ENCODE measurements at places on chromosomes 2 and 18.

- no peak for DNase-seq
These were observed 57.9 kb downstream of the SNORC start for GRCh38 chr2:232927793-232928550.

- DNase-seq = no peak
These were observed 311.3 kb downstream of the CELF4 start for GRCh38 chr18:37254236-37254754.

DNA sequence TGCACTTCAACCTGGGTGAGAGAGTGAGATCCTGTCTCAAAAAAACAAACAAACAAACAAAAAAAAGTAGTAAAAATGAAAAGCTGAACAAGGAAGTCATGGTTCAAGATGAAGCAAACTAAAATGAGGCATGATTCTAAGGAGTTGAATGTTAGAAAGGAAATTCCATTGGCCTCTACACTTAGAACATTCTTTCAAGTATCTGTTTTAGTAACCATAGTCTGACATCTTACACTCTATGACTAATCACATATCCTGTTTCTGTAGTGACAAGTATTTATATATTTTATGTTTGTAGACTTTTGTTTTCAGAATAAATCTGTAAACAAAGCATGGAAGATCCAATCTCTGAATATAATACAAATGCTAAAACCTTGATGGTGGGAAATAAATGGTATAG lies 164.1 kb downstream of the KIAA1328 start:
- DNase-seq = peak; percentile 63

DNA sequence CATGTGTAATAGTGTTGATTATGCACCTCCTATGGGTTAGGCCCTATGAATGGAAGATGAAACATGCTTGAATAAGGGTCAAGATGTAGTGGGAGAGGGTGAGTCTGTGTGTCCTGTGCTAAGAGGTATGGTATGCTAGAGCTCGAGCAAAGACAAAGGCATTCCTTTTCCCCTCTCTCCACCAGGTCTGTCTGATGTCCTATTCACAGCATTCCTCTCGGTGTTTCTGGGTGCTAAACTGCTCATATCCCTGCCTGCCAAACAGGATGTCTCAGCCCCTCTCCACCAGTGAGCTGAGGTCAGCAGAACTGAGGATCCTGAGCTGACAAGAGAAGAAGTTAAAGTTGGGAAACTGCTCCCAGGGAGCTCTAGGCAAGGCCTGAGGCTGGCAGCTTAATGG lies 344.9 kb downstream of the TSN start:
- no peak for DNase-seq

GRCh38 chr2:112923237-112923966 lies 12.4 kb downstream of the IL37 start:
- DNase-seq = no peak

- DNase-seq = no peak
These were observed 64.8 kb upstream of the CHST9 start for GRCh38 chr18:27249933-27250332.

DNA sequence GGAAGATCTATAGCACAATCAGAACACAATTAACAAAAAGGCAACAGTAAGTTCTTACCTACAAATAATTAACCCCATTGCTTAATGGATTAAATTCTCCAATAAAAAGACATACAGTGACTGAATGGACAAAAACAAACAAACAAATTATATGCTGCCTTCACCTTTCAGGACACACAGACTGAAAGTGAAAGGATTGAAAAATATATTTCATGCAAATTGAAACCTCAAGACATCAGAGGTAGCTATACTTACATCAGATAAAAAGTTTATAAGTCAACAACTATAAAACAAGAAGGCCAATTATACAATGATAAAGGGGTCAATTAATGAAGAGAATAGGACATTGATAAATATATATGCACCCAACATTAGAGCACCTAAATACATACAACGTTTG lies 741.2 kb upstream of the FAM98A start:
- no peak for DNase-seq

DNA sequence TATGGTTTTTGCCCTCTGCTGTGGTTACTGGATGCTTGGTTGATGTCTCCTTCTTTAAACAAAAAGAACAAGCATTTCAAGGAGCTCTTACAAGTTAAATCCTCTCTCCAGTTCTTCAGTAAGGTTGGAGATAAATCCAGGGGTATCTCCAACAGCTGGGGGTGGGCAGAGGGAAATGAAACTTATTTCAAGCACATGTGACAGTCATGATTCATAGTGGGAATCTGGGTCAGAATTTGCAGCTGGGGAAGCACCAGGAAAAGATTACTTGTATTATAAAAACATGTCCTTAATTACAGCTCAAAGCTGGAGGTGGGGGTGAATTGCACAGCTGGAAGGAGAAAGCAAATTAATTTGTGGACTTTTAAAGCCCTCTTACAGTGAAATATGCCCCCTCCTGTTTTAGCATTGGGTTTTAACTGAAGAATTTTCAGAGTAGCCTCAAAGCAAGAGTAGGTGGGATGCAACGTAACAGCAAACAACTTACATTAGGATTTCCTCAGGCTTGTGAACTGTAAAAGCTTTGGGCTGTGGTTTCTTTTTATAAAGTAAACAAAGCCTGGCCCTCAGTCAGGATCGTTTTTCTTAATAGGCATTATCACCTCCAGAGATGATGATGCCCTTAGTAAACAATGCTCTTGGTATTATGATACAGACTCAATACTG lies 596.4 kb downstream of the NYAP2 start:
- DNase-seq = peak; percentile 72

- no peak for DNase-seq
These were observed 124.0 kb upstream of the TTC39C start for GRCh38 chr18:23890589-23890988.

DNA sequence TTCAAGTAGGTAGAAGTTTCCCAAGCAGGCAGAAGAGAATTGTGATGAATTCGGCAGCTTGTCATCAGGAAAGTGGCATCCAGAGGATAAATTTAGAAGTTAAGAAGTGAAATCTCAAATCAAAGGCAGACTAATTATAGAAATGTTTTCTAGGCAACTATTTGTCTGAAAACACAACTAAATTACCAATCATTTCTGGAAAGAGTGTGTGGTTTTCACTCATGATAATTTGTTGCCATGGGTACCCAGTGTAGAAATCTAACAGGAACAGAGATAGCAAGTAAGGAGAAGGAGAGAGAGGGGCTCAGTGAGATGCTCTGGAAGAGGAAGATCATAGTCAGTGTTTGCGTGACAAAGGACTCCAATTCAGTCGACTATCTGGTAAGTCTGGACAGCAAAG lies 208.1 kb downstream of the NCKAP5 start:
- DNase-seq = no peak

GRCh38 chr2:186691231-186691630 lies 2.6 kb upstream of the FAM171B start:
- no peak for DNase-seq

DNA sequence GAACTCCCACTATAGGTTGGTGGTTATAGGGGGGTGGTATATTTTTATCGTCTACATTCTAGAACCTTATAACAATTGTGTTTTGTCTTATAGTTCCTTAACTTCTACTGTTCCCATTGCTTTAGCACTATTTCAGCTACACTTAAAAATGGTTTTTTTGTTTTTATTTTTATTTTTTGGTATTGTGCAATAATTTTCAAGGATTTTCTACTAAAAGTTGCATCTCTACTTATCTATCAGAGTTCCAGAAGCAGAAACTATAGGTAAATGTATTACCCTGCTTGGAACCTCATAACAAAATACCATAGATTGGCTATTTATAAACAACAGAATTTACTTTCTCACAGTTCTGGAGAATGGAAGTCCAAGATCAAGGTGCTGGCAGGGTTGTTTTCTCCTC lies 981.6 kb upstream of the CNTNAP5 start:
- no peak for DNase-seq

- peak; percentile 96 for DNase-seq
These were observed 228.3 kb upstream of the FOSL2 start for GRCh38 chr2:28164280-28164801.

DNA sequence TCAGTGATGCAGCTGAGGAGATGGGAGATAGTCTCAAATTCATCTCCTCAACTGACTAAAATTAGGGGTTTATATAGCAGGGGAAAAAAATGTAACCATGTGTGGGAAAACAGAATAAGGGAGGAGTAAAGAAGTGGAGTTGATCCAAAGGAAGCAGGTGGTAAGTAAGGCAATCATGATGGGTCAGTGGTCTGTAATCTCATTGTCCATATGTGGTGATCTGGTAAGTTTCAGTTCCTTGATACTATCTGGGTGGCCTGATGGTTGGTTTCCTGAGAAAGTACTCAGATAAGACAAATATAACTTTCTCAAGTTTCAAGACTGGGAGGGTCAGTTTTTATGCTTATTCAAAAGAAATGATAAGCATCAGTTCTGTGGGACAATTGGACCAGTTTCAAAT lies 312.3 kb upstream of the KCNJ3 start:
- DNase-seq = no peak

DNA sequence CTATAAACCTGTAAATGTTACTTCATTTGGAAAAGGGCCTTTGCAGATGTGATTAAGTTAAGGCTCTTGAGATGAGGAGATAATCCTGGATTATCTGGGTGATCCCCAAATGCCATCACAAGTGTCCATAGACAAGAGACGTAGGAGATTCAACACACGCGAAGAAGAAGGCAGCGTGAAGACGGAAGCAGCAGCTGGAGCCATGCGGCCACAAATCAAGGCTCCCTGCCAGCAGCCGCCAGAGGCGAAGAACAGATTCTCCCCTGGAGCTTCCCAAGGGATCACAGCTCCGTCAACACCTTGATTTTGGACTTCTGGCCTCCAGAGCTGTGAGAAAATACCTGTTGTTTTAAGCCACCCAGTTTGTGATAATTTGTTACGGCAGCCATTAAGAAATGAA lies 11.0 kb upstream of the VAPA start:
- DNase-seq = peak; percentile 52

DNA sequence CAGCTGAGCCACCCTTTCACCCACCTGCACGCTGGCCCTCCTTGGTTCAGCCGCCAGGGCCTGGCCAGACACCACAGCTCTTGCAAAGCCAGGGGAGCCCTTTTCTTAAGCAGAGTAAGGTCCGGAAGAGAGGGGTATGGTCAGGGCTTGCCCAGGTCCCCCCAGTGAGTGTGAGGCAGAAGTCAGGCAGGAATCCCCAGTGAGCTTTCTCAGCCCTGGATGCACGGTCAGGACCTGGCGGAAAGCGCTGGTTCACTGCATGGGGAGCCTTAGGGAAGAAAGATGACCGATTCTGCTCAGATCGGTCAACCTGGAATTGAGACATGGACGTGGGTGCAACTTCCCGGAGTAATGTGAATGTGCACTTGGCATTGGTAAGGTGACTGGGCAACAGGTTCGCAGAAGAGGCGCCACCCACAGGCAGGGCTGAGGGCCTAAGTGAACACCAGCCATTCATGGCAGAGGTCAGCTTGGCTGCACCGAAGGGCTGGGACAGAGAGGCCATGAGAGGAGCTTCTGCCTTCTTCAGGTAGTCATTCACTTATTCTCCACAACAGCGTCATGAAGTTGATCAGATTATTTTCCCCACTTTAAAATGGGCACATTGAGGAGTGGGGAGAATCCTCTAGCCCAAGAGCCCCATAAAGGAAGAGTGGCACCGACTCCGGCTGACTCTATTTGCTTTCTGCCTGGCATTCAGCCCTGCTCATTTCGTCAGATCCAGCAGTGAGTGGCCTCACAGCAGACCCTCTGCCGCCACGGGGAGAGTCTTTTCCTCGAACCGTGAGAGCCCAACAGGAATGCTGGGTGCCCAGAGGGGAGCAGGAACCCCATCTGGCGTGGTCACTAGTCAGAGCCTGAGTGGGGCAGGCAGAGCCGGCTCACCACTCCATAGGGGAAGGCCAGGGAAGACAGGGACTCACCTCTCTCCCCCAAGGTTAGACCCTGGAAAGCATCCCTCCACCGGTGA lies 35.8 kb downstream of the SCTR start:
- no peak for DNase-seq

DNA sequence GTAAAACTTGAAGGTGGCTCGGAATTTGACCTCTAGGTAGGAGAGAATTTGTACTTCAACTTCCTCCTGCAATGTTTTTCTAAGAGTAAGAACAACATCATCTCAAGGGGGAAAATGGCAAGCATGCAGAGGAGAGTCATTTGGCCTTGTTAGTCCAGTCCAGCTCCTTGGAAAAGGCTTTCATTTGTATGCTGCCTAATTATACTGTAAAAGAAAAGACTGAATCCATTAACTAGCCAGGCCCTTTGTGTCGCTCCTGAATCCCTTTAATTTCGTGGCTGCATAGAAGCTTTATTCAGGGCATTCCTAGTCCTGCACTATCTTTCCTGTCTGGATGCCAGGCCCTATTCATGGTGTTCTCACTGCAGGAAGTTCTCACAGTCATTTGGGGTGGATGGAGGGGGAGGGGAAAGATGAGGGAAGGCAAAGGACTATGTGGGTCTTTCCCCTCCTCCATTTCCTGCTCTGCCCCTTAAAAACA lies 36.0 kb downstream of the PHLPP1 start:
- DNase-seq = peak; percentile 27

- no peak for DNase-seq
These were observed 9.3 kb downstream of the ALPG start for GRCh38 chr2:232415736-232416520.

- no peak for DNase-seq
These were observed 77.7 kb upstream of the WDR75 start for GRCh38 chr2:189363559-189363958.

DNA sequence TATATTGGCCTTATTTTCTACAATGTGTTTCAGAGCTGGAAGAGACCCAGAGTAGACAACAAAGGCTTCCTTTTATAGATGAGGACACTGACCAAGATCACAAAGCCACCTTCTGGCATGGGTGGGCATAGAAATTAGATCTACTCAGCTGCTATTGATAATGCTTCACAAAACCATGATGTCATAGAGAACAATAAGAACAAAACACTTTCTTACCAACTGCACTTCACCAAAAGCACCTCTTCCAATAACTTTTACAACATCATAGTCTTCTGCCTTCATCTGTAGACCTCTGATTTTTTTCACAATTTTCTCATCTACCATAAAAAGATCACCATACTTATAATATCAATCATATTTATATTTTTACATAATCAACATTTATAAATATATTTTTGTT lies 58.1 kb downstream of the ROCK2 start:
- DNase-seq = no peak

GRCh38 chr2:168849610-168850009 lies 40.6 kb downstream of the SPC25 start:
- peak; percentile 15 for DNase-seq
